ENCODE measurements at places on chromosomes 2 and 18.

- H3K4me3 ChIP-seq = no peak overlapping the region
- no peaks in the 10 kb centered on the region for H3K4me1 ChIP-seq
- no peaks in the 10 kb centered on the region for H3K27me3 ChIP-seq
- H3K27ac ChIP-seq = no peak overlapping the region
- no peak for DNase-seq
Observed at GRCh38 chr18:25518716-25519053, 166.7 kb upstream of the ZNF521 start.

DNA sequence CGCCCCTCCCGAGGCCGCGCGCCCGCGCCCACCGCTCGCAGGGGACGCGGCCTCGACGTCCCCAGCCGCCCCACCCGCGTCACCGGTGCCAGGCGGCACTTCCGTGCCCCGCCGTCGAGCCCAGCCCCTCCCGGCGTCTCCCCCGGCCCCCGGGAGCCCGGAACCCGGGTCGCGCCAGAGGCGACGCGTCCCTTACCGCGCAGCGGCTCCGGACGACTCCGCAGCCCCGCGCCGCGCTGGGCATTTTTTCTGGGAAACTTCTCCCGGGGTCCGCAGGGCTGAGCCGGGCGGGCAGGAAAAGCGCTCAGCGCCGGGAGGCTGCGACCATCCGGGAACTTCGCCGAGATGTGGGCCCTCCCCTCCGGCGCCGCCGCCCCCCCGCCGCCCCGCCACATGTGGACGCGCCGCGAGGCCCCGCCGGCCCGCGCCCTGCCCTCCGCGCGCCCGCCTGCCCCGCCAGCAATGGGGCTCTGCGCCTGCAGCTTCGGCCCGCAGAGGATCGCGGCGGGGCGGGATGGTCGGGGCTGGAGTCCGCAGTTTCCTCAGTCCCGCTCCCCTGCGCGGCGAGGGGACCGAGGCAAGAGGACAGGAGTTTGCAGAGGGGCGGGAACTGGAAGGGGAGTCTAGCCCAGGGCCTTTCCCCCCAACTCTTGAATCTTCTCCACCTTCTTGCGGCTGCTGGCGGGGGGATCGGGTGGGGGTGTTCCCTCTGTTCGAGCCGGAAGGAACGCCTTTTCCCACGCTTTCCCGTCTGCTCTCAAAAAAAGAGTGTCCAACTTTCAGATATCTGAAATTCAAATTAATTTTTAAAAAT is 81.5 kb downstream of the CHRNA1 start:
- DNase-seq = peak; percentile 74
- H3K4me3 ChIP-seq = peak overlapping the region; percentile 67
- peaks cover 31% of the 10 kb centered on the region for H3K4me1 ChIP-seq
- H3K27me3 ChIP-seq = no peaks in the 10 kb centered on the region
- H3K36me3 ChIP-seq = no peaks in the 10 kb centered on the region

GRCh38 chr18:46411867-46412690 is 244.9 kb downstream of the LOXHD1 start:
- H3K27me3 ChIP-seq = no peaks in the 10 kb centered on the region
- no peak overlapping the region for H3K4me3 ChIP-seq
- no peak overlapping the region for H3K27ac ChIP-seq
- no peaks in the 10 kb centered on the region for H3K4me1 ChIP-seq

DNA sequence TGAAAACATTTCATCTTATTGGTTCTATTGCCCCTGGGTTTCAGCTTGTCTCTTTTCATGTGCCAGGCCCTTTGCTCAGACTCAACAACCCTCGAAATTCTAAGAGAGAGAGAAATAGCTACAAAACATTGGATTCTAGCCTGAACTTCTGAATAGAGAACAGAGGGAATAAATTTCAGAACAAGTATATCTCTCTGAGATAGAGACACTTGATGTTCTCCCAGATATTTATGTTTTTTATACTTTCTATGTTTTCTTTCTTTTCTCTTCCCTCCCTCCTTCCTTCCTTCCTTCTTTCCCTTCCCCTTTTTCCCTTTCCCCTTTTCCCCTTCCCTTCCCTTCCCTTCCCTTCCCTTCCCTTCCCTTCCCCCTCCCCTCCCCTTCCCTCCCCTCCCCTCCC is 279.5 kb upstream of the SPRED2 start:
- no peaks in the 10 kb centered on the region for H3K27me3 ChIP-seq
- no peak for DNase-seq
- no peak overlapping the region for H3K27ac ChIP-seq
- H3K4me1 ChIP-seq = no peaks in the 10 kb centered on the region
